ENCODE measurements at places on chromosomes 7 and 10.

- no peak for DNase-seq
These were observed 9.2 kb upstream of the HNRNPF start for GRCh38 chr10:43417950-43418768.

DNA sequence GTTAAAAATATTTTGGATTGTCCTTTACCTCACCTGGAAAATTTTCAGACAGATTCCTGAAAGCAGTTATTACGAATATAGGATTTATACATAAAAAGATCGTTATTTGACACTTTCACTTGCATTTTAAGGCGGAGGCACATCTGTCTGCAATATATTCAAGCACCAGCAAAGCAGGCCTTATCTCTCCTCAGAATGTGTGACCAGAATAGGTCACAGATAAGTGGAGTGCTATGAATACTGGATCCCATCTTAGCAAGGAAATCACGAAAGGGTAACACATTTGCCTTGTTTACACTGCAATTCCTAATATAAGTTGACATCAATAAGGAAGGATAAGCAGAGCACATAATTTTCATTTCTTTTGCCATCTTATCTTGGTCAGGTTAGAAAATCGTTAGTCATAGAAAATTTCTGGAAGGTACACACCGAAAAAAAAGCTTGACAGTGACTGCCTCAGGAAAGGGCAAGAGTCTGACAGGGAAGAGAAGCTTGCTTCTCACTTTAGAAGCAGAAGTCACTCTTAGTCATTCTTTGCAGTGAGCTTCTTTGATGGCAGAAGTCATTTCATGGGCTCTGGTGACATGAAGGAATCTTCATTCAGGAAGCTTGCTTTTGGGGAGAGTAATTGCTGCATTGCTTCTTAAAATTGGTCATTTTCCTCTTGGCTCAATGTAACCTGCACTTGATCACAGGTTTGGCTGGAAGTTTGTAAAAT lies 98.1 kb upstream of the STK17A start:
- DNase-seq = no peak

GRCh38 chr7:129073204-129073603 lies 18.3 kb upstream of the TNPO3 start:
- DNase-seq = no peak

- no peak for DNase-seq
These were observed 81.6 kb downstream of the ARMH3 start for GRCh38 chr10:101974091-101974971.

- no peak for DNase-seq
These were observed 166.8 kb downstream of the SUGCT start for GRCh38 chr7:40301486-40302068.
